GM19239 (cell line): ENCODE measurements at places on chromosomes 16 and 17.

DNA sequence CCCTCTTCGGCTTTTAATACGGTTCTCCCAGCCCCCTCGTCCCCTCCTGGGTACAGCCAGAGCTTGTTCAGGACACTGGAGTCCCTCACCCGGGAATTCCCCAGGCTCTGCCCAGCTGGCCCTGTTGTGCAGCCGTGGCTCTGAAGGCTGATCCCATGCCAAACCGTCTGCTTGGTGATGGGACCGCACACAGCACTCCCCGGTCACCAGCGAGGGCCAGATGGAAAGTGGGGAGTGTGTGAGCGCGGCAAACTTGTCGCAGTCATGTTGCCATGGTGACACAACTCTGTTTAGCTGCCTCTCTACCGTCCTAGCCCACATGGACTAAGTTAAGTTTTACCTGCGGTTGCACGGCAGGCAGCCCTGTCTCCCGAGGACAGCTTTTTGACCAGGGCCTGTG, 107.9 kb downstream of the RAP1GAP2 start:
- no peak for DNase-seq

DNA sequence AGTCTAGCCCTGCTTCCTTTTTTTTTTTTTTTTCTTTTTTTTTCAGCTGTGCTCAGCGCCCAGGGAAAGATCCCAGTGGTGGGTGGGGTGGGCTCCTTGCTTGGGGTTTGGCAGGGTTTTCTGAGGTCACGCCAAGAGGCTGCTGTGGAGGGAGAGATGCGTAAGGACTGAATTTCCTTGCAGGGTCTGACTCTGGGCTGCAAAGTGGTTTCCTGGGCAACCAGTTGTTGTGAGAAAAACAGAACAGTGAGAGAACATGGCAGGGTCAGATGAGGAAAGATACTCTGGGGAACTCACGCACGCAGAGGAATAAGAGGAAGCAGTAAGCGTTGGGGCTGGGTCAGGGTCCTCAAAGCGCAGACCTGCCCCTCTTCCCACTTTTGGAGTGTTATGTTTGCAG, 119.5 kb downstream of the IRF8 start:
- no peak for DNase-seq

- no peak for DNase-seq
Observed at GRCh38 chr17:45227101-45227925, 5.6 kb downstream of the FMNL1 start.

- no peak for DNase-seq
Observed at GRCh38 chr16:66150698-66151482, 215.6 kb upstream of the CDH5 start.

DNA sequence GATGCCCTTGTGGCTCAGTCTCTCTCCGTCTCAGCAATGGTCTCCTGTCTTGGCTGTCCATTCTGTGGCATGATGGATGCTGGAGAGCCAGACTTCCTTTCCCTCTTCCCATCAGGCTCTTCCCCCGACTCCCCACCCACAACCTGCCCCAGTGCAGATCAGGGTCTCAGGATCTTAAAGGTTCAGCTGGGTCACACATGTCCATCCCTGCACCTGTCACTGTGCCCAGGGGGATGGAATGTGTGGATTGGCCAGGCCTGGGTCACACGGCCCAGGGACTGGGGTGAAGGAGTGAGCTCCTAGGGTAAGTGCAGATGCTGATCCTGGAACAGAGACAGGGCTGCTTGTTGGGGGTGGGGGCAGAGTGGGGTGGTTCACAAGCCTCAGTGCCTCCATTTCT, 23.0 kb downstream of the ADGRG5 start:
- no peak for DNase-seq

- no peak for DNase-seq
Observed at GRCh38 chr16:85386467-85387170, 226.5 kb upstream of the GSE1 start.

GRCh38 chr16:86064431-86065250, 165.7 kb downstream of the IRF8 start:
- no peak for DNase-seq
